Stimulated activated CD4-positive, alpha-beta T cell treated with anti-CD3 and anti-CD28 coated beads, Interleukin-2, amount 100 ng/mL, for 48 hours (primary cell): ENCODE measurements at places on chromosomes 5 and 9.

- no peak for DNase-seq
Measured at GRCh38 chr9:132443951-132444607, 34.1 kb downstream of the CFAP77 start.

DNA sequence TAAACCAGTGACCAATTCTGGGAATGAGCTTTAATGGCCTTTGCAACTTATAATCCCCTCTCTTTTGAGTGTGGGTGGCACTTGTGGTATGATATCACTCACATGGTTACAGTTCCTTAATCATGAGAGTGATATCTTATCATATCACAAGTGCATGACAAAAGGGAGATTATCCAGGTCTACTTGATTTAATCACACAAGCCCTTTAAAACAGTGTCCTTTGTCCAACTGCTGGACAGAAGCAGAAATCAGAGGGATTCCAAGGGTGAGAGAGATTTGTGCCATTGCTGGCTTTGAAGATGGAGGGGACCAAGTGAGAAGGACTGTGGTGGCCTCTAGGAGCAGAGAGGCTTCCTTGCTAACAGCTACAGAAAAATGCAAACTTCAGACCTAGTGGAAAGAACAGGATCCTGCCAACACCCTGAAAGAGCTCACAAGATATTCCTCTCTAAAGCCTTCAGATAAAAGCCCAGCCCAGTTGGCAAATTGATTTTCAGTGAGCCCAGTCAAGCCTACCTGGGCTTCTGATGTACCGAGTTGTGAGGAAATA is 279.0 kb upstream of the TLE4 start:
- DNase-seq: no peak

- DNase-seq: no peak
Measured at GRCh38 chr9:133612051-133612450, 2.9 kb upstream of the FAM163B start.

DNA sequence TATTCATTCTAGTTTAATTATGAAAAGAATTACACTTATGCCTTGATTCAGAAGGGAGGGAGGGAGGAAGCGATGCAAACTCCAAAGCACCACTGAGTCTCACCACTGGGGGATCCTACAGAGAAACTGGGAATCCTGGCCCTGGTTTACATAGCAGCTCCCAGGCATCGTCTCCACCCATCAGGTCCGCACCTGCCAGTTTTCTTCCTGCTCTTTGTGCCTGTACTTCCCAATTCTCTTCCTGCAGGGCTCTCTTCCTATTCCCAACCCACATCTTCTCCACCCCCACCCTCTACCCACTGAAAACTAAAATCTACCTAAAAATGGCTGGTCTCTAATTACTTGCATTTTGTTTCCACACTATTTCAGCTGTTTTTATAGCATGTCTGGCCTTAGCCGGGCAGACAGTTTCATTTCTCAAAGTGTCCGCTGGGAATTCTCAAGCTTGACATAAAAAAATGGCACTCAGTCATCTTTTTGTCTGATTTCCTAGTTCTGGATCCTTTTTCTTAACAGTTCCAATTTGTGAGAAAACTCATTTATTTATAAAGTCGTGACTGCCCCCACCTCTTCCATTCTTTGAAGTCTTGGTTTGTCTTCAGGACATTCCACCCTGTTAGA is 1.6 kb upstream of the TNIP1 start:
- DNase-seq: no peak

DNA sequence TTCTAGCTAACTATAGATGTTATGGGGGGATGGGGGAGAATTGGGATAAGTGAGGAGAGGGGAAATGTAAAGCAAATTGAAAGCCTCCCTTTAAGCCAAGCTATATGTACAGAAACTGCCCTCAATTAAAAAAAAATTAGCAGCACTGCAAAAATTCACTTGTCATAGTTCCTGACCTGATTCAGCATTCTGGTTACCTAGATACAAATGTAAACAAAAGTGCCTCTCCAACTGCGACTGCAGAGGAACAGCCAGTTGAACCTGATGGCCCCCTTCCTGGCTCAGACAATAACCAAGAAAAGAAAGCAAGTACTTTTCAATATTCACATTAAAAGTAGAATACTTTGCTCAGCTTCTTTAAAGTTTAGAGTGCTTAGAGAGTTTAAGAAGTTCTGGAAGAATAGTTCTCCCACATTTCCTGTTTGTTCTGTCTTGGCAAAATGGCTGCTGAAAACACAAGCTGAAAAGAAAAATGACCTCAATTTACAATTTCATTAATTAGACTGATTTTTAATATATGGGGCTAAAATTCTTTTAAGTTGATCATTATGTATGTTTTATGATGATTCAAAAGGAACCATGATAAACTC is 1.5 kb downstream of the FAM81B start:
- DNase-seq: no peak

DNA sequence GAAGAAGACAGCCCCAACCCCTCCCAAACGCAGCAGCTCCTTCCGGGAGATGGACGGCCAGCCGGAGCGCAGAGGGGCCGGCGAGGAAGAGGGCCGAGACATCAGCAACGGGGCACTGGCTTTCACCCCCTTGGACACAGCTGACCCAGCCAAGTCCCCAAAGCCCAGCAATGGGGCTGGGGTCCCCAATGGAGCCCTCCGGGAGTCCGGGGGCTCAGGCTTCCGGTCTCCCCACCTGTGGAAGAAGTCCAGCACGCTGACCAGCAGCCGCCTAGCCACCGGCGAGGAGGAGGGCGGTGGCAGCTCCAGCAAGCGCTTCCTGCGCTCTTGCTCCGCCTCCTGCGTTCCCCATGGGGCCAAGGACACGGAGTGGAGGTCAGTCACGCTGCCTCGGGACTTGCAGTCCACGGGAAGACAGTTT is 12.5 kb downstream of the QRFP start:
- no peak for DNase-seq

- no peak for DNase-seq
Measured at GRCh38 chr9:113958556-113958955, 82.4 kb downstream of the ZNF618 start.

DNA sequence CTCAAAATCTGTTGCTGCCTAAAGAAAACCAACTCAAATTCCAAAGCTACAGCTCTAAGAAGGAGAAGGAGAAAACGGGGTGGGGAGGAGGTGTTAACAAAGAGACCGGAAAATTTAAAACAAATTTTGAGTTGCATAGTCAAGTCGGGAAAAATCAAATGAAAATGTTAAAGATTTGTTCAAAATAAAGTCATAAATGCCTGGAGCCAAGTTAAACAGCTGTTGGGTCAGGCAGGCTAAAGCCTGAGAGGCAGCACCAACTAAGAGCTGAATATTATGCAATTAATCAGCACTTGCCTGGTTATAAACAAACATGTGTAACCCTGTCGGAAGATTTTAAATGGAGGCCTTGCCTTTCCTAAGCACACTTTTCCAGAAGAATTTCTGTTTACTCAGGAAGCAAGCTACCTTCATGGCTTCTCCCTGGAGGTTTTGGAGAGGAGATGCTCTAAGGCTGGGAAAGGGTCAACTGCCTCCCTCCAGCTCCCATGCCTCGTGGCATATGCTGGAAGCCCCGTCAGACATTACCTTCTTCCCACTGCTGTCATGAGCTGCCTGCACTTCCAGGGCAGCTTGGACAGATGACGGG is 270.5 kb downstream of the DMRT2 start:
- DNase-seq: no peak

- DNase-seq: no peak
Measured at GRCh38 chr5:20655211-20655610, 667.2 kb upstream of the CDH18 start.

- DNase-seq: no peak
Measured at GRCh38 chr9:90974643-90975245, 173.1 kb downstream of the SYK start.

DNA sequence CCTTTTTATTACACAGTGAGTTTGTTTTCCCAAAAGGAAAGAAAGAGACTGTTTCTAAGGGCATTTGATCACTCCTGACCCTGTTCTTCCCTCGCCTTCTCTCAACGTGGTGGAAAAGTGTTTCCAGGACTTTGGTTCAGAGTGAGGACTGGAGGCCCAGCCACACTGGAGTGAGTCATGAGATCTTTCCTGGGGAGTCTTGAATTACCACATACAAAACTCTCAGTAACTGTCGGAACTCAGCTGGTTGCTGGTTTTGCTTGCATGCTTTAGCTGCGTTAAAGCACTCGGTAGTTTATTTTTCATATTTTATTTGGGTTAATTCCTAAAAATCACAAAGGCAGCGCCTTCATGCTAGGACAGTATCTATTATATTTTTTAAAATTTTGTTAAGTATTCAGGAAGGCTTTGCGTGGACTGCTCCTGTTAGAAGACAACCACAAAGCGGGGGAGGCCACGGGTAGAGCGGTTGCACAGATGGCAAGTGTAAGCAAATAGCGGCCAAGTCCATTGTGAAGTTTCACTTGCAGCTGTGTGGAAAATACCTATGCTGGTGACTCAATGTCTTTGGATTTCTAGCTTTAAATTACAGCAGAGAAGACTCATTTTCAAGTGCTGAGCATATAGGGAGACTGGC is 77.7 kb downstream of the ARSB start:
- no peak for DNase-seq

- DNase-seq: no peak
Measured at GRCh38 chr5:141838326-141839014, 39.7 kb downstream of the PCDH1 start.

DNA sequence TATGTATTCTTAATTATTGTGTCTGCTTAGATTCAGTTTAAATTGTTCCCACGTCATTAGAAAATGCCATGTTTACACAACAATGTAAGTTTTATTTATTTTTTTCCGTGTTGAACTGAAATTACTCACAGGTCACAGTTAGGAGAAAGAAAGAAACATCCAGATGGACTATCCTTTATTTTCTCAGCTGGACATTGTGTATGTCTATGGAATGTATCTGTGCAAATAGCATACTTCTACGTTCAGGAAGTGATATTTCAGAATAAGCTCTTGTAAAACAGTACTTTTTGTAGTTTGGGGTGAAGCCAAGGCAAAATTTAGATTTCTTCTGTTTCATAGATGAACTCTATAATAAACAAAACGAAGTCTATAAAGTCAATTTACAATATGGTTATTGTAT is 249.0 kb upstream of the ZNF608 start:
- no peak for DNase-seq

DNA sequence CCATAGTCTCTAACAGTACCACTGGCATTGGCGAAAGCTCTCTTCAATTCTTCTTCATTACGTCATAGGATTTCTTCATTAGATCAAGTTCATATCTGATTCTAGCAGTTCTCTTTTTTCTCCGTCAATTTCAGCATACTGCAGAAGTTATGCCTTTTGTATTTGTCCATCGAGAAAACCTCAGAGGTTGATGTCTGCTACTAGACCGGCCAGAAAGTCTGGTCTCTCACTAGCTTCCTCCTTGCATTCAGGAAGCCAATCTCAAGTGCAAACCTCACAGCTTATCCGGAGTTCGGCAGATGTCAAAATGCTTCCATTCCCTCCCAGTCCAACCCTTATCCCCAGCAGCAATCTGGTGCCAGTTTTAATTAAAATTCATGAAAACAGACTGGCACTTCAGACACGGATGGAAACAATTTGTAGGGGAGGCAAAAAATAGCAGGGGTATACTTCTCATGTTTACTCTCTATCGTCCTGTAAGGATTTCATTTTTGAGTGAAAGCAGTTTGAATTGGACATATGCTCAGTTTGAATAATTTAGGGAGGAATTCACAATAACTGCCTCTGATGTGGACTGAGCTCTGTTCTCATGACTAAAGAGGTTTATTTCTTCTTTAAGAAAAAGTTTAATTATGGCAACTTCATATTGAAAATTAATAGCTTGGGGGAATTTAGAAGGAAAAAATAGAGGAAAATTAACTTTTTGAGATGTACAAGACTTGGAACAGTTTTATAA is 56.4 kb upstream of the TMC1 start:
- no peak for DNase-seq

- DNase-seq: no peak
Measured at GRCh38 chr5:1788200-1788599, 11.4 kb downstream of the MRPL36 start.

DNA sequence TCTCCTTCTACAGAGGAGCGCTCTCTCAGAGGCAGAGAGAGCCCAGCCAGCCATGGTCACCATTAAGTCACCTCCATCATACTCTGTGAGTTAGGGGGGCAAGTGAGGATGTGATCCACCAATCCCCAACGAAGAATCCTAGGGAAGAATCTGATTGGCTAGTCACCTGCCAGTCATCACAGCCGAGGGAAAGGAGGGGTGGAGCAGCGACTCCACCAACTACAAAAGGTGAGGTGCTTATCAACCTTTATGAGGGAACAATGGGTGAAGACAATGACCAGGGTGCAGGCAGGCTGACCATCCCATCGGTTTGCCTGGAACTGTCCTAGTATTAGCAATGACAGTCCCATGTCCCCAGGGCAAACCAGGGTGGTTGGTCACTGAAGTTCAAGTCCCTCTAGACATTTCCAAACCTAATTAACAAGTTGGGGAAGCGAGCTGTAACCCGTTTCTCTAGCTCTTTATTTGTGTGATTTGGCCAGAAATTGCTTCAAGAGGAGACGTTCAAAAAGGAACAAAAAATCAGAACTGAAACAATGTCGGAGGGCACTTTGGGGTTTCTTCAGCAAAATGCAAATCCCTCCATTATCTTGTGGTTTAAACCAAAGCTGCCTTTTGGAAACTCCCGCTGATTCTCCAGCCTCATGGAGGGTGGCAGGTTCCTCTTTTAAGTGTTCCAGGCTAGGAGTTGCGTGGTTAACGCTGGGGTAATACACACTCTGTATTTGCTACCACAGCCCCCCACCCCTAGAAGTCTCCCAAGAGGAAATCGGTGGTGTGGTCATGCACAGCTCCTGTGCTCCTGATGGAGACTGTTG is 18.8 kb upstream of the FCN1 start:
- no peak for DNase-seq

- DNase-seq: no peak
Measured at GRCh38 chr5:177355868-177356168, 1.9 kb upstream of the RGS14 start.

DNA sequence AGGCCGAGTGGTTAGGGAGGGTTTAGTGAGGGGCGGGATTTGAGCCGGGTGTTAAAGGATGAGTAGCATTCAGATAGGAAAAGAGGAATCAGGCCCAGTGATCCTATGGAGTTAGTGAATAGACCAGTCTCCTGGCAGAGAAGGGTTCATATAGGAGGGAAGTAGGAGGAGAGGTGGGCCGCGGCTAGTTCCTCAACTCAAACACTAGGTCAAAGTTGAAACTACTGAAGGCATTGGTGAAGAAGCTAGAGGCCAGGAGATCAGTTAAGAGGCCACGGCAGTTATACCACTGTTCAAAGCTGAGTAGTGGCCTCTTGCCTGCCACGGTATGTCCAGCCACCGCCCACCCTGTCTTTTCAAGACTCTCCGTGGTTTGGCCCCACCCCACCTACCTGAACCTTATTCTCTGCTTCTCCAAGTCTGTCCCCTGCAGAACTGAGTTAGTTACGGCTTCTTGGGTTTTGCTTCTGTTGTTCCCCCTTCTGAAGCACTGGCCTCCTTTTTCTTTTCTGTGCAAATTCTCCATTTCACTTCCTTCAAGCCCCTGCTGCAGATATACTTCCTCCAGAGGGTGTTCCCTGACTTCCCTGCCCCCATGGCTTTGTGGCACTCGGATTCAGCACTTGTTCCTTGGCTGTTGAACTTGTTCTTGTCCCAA is 1.8 kb downstream of the ZBTB34 start:
- DNase-seq: no peak

- no peak for DNase-seq
Measured at GRCh38 chr9:109990541-109990940, 210.5 kb downstream of the PALM2AKAP2 start.
